H9 (cell line): ENCODE measurements at places on chromosomes 5 and 9. TPM values are rescaled to one million over a fixed set of nuclear protein-coding genes. Genes with fewer than 3 reads are reported as not detected.

GRCh38 chr5:126878634-126879033 is 101.7 kb downstream of the LMNB1 start:
- DNase-seq = no peak

GRCh38 chr5:24547132-24547531 is 97.6 kb downstream of the CDH10 start:
- DNase-seq = no peak

The ZNF366 gene
- total RNA-seq = not detected in 2 replicates

DNA sequence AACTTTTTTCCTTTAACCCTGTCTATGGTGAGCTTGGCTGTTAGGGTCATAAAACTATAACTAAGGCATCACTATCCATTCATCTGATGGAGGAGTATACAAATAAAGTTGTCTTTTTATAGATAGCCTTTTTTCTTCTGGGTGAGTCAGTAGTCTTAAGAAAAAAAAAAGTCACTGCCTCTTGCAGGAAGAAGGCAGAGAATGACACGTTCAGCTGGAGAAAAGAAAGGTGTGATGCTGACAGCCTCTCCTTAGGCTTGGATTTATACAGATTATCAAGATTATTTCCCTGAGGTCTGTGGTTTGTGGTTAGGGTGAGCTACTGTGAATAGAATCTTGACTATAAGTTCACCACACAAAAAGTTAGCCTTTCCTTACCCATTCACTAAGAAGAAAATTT is 23.0 kb downstream of the EPB41L4B start:
- no peak for DNase-seq

DNA sequence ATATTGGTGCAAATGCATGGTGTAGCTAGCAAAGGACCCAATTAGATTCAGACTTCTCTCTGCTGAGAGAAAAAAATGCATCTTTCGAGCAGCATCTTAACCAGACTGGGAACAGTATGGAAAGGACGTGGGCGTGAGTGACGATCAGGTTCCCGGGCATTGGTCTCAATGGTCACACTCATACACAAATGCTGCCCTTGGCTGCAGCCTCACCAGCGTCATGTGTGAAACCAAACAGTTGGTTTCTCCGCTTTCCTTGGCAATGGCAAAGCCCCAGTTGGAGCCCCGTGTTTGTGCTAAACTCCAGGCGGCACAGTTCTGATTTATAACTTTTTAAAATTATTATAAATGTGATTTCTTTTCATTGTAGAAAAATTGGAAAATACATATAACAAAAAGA is 237.8 kb downstream of the SEC61B start:
- DNase-seq = no peak

- DNase-seq = no peak
These were observed 63.9 kb downstream of the CDC14B start for GRCh38 chr9:96555567-96556386.

DNA sequence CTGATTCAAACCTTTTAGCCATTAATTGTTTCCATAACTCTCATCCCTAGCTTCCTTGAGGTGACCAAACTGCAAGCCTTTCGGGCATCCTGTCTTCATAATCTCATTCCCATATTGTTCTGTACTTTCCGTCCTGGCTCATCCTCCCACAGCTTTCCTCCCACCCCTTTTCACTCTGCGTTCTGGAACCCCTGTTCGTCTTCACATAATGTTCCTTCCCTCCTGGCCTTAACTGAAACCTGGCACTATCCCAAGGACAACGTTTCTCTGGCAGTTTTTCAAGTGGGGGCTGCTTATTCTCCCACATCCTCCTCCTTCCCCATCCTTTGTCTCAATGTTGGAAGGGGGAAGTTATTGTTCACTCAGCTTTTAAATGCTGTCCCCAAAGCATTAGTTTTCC is 1.5 kb downstream of the ZNF189 start:
- DNase-seq = no peak

The HMCN2 gene
- total RNA-seq = 6.7 and 8.6 TPM in 2 replicates

GRCh38 chr5:107467137-107467932 is 203.4 kb downstream of the EFNA5 start:
- DNase-seq = no peak
